ENCODE measurements at places on chromosomes 6 and 20.

GRCh38 chr6:93471281-93471680 is 51.9 kb upstream of the EPHA7 start:
- DNase-seq: no peak

DNA sequence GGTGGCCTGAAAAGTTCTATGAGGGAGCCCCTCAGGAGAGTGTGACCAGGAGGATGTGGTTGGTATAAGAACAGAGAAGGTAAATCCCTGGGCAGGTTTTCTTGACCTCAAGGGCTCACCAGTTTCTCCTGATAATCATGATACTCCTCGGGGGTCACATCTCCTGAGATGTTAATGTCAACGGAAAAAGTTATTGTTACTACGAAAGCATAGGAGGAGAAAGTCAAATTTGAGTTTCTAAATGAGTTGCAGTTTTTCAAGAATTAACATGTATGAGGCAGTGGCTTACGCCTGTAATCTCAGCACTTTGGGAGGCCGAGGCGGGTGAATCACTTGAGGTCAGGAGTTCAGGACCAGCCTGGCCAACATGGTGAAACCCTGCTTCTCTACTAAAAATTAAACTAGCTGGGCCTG is 23.4 kb downstream of the MGME1 start:
- no peak for DNase-seq

DNA sequence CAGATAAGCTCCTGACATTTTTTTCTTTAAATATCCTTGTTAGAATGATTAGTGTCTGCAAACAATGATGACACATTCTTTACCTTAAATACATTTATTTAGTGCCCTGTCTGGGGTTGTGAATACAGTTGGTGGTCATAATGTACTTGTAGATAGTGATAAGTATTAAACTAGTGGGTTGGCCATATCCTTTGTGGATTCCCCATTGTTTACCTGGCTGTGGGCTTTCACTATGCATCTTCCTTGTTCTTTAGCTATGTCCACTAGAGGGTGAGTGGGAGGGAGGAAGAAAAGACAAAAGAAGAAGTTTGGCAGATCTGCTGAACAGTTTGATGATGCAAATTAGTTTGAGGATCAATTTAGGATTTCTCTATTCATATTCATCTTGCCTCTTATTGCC is 15.7 kb downstream of the HS3ST5 start:
- DNase-seq: no peak

- no peak for DNase-seq
These were observed 190.4 kb upstream of the MCHR2 start for GRCh38 chr6:100184473-100184872.

DNA sequence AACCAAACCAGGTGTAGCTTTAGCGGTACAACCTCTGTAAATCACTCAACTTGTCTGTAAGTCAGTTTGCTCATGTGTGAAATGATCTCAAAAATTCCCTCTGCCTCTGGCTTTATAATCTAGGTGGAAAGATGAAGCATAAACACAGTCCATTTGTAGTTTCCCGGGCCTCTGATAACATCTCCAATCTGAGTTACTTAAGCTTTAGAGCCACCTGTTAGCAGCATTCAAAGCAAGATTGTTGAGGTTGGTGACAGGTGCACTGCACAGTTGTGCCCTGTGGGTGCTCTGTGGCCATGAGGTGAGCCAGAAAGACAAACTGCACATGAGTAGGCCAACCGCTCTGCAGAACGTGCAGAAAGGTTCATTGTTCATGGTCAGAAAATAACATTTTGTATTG is 53.7 kb downstream of the MOCS1 start:
- no peak for DNase-seq

DNA sequence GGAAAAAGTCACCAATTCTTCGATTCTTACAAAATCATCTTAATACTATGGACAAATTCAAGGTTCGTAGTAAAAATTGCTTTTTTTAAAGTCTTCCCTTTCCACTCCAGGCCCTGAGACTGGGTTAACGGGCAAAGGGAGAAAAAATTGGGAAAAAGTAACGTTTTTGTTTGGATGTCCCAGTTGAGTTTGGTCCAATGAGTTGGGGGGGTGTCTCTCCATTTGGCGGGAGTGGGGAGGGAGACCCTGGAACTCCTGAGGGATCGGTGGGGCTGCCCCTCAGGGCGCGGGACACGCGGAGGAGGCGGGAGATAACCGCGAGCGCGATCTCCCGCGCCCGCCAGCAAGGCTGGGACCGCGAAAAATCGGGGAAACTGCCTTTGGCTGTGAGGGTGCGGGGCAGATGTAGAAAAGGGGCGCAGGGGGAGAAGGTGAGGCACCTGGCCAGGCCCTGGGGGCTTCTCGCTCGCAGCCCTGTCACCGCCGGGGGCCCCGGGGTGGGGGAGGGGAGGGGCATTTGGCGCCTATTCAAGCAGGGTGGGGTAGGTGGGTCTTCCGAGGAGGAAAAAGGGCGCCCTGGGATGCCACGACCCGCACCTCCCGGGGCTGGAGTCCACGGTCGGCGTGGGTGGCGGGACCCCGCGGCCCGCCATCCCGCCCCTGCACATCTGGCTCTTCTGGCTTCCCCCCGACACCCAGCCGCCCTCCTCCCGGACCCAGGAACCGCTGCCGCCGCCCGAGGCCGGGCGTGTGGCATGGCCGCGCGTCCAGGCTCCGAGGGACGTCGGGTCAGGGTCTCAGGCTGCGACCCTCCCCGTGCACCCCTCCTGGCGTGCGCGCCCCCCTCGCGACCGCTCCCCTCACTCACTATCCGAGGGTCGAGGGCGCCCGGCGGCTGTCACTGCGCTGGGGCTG is 595 bp downstream of the FBXO5 start:
- DNase-seq: no peak

GRCh38 chr6:155201461-155202226 is 62.2 kb upstream of the CLDN20 start:
- DNase-seq: no peak

DNA sequence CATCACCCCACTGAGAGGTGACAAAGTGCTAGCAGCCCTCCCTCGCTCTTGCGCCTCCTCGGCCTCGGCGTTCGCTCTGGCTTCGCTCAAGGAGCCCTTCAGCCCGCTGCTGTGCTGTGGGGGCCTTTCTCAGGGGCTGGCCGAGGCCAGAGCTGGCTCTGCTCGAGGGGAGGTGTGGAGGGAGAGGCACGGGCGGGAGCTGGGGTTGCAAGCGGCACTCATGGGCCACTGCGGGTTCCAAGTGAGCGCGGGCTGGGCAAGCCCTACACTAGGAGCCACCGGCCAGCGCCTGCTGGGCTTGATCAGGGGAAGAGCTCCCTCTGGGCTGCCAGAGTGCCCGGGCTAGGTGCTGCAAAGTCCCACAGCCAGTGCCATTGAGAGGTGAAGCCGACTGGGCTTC is 964.8 kb upstream of the GJE1 start:
- DNase-seq: no peak

GRCh38 chr6:3119040-3119723 is 671 bp downstream of the BPHL start:
- no peak for DNase-seq

- DNase-seq: no peak
These were observed 236.0 kb downstream of the TBXT start for GRCh38 chr6:165931675-165932074.

Measured in NCI-H1930 (cell line).